Islet precursor cell (in vitro differentiated cells): ENCODE measurements at places on chromosomes 3 and 15.
A peak's percentile ranks its signal among the peaks of the same experiment; 100 is the strongest.

DNA sequence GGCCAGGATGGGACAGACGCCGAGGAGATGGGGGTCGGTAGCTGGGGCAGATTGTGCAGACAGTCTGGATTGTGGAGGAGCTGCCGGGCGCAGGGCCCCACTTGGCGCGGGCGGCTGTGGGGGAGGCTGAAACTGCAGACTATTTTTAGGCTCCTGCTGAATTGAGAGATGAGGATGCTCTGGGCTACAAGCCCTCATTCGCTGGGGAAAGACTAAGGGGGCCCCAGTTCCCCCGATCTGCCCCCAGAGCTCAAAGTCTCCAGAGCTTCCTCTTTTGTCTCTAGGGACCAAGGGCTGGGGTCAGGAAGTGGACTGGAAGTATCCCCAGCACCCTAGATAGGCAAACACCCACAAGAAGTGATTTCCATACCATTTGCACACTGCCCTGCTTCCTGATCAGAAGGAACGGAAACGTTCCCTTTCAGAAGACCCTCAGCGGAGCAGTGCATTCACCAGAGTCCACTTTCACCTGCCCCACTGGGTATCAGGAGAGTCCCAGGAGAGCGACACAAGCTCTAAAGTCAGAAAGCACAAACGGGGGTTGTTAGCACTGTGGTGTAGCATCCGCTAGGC is 29.7 kb downstream of the SEMA7A start:
- DNase-seq: no peak

- no peak for DNase-seq
These were observed 35.6 kb upstream of the GPR160 start for GRCh38 chr3:170002231-170002630.

DNA sequence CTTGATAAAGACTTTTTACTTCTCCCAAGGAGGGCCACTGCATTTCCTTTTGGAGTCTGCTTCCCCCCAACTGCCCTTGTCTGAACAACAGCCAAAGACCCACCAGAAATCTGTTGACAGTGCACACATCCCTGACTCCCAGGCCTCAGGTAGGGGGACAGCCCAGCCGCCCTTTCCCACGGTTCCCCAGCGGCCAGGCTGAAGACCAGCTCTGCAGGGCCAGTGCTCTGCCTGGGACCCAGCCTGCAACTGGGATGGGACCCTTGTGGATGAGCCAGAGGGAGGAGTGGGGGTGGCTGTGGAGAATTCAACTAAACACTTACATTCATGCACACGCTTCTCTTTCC is 8.1 kb upstream of the PRR23E start:
- DNase-seq: peak; percentile 47

GRCh38 chr15:57780471-57780870 is 74.0 kb downstream of the POLR2M start:
- no peak for DNase-seq

DNA sequence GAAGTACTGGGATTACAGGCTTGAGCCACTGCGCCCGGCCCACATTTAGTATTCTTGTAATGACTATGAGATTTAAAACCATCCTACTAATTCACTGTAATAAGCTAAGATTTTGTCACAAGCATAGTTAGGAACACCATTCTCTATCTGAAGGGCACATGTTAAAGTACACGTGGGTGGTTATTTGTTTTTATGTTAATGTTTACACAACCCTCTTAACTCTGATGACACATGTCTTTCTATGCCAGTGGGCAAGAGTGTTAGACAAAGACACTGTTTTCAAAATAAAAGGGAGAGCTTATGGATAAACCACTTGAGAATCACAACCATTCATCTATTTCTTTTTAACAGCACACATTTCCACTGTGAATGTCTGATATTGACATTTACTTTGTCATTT is 537.6 kb upstream of the IL12A start:
- DNase-seq: no peak

- DNase-seq: no peak
These were observed 70.3 kb upstream of the SMAD3 start for GRCh38 chr15:66994927-66995656.

GRCh38 chr3:73729969-73730440 is 105.3 kb upstream of the PDZRN3 start:
- peak; percentile 62 for DNase-seq

- DNase-seq: no peak
These were observed 20.7 kb upstream of the ERC2 start for GRCh38 chr3:56488812-56489600.
